Myocyte (in vitro differentiated cells): ENCODE measurements at places on chromosomes 6 and 20.

DNA sequence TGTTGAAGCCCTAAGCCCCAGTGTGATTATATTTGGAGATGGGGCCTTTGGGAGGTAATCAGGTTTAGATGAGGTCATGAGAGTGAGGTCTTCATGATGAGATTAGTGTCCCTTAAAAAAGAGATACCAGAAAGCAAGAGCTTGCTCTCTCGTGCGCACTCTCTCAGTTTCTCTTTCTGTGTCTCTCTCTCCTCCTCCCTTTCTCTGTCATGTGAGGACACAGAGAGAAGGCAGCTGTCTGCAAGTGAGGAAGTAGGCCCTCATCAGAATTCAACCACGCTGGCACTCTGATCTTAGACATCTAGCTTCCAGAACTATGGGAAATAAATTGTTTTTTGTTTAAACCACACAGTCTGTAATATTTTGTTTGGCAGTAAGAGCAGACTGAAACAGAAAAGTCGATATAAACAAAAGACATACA lies 180.5 kb downstream of the IBTK start:
- DNase-seq: peak; percentile 27

DNA sequence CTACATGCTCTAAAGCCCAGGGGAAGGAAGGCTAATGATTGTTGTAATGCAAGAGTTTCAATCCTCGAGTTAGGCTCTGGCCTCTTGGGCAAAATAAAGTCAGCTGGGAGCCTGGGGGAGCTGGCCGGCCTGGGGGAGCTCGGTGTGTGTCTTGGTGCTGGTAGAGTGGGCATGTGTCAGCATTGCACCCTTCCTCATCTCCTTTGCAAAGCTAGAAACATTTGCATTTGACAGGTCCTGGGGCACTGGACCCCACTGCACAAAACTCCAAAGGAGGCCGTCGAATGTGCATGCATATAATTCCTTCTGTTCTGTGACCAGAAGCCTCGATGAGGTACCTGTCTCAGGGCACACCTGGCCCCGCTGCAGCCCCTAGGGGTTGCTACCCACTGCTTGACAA lies 74.6 kb upstream of the SLC22A23 start:
- DNase-seq: no peak

- no peak for DNase-seq
Measured at GRCh38 chr6:153790876-153791473, 248.1 kb upstream of the OPRM1 start.

- no peak for DNase-seq
Measured at GRCh38 chr6:36373368-36374019, 14.0 kb downstream of the ETV7 start.

DNA sequence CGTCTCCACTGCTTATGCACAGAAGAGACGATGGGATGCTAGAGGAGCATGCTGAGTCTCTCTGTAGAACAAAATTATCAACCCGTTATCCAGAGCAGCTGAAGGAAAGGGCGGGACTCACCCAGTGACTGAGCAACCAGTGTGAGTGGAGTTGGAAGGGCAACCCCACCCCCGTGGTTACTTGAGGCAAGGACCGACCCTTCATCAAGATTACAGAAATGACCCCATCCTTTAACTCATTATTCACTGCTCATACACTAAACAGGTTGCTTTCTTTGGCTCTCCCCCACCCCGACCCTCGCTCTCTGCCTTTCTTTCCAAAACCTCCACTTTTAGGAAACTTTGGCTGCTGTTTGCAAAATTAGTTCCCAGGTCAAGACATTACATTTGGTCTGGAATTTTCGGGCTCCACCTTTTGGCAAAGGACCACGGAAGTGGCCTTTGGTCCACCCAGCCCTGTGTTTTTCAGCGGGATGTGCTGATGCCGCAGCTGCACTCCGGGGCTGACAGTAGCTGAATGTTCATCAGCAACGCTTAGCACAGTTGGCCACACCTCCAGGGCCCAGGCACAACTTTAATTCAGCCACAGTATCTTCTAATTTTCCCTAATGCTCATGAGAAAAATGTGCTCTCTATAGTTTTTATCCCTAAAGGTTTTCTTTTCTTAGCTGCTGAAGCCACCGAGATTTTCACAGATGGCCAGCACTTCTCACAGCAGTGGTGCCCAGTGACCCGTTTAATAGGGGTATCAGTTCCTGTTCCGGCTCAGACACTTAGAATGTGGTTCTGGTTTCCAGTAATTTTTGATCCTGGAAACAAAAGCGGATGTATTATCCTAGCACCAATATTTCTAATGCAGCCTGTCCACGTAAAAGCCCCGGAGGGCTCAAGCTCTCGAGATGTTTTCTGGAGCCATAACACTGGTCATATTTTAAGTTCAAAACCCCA lies 103.6 kb upstream of the NXT1 start:
- DNase-seq: no peak

DNA sequence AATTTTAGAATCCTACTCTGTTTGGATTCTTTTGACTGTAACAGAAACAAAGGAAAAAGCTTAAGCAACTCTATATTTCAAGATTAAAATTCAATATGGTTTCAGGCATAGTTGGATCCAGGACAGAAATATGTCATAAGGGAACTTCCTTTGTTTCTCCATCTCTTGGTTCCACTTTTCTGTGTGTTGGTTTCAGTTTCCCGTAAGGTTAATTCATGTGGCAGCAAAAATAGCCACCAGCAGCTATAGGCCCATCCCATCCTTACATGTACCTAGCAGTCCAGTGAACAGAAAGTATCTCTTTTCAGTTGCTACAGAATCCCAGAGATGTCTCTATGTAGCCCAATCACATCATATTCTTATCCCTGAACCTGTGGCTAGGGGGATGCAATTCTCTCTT lies 8.8 kb upstream of the FAM8A1 start:
- no peak for DNase-seq

- DNase-seq: no peak
Measured at GRCh38 chr6:57163956-57164355, 8.2 kb upstream of the BAG2 start.

- no peak for DNase-seq
Measured at GRCh38 chr20:63118303-63119120, 97.4 kb downstream of the YTHDF1 start.

- DNase-seq: no peak
Measured at GRCh38 chr20:53337390-53338101, 256.1 kb downstream of the ZNF217 start.

GRCh38 chr6:36840432-36841403 lies 1.5 kb upstream of the CPNE5 start:
- no peak for DNase-seq

- peak; percentile 49 for DNase-seq
Measured at GRCh38 chr6:16618962-16619361, 142.3 kb downstream of the ATXN1 start.

DNA sequence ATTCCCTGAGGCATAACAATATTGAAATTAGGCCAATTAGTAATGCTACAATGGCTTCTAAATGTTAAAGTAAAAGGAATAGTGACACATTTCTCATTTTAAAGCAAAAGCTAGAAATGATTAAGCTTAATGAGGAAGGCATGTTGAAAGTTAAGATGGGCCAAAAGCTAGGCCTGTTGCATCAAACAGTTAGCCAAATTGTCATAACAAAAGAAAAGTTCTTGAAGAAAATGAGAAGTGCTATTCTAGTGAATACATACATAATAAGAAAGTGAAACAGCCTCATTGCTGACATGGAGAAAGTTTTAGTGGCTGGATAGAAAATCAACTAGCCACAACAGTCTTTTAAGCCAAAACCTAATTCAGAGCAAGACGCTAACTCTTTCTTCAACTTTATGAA lies 12.9 kb downstream of the OR2A4 start:
- no peak for DNase-seq

GRCh38 chr20:8616792-8617191 lies 452.1 kb upstream of the PLCB4 start:
- DNase-seq: no peak

GRCh38 chr20:17731233-17731632 lies 31.5 kb downstream of the BANF2 start:
- no peak for DNase-seq

DNA sequence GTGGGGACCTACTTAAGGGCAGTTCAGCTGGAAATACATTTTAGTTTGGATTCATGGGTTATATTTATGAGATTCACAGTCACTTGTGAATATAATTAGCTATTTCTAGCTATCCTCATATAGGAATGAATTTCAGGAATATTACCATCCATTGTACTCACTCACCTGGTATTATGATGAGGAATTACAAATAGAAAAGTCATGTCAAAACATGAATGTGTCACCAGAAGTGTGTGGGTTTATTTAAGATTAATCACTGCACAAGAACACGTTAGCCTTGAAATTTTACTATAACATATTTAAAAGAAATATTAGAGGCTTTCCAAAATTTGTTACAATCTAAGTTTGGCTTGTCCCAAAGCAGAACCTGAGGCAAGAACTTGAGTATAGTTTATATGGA lies 510.5 kb downstream of the PHF3 start:
- no peak for DNase-seq

GRCh38 chr20:19540392-19540791 lies 217.7 kb upstream of the RIN2 start:
- no peak for DNase-seq

DNA sequence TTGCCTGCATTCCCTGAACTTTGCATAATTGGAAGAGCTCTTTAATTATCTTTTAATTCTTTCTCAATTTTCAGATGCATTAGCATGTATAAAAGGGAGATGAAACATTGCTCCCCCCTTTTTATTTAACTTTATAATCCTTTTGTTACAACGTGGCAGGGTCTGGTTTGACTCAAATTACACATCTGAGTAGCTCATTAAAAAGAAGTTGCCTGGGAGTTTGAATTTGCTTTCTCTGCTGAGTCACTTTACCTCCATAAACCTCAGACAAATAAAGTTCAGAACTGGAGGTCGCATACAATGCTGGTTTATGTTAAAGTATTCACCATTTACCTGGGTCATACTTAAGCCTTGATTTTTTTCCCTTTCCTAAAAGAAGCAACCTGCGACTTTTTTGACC lies 495.2 kb downstream of the PREX1 start:
- no peak for DNase-seq

- DNase-seq: peak; percentile 48
Measured at GRCh38 chr6:142478117-142478516, 176.3 kb downstream of the ADGRG6 start.

- DNase-seq: peak; percentile 42
Measured at GRCh38 chr6:165664559-165665383, 1.7 kb upstream of the PDE10A start.

GRCh38 chr20:61986762-61987321 lies 78.8 kb downstream of the TAF4 start:
- DNase-seq: no peak

- no peak for DNase-seq
Measured at GRCh38 chr20:31707258-31707615, 15.4 kb downstream of the BCL2L1 start.

- DNase-seq: peak; percentile 44
Measured at GRCh38 chr6:170178561-170179477, 112.1 kb downstream of the DLL1 start.

DNA sequence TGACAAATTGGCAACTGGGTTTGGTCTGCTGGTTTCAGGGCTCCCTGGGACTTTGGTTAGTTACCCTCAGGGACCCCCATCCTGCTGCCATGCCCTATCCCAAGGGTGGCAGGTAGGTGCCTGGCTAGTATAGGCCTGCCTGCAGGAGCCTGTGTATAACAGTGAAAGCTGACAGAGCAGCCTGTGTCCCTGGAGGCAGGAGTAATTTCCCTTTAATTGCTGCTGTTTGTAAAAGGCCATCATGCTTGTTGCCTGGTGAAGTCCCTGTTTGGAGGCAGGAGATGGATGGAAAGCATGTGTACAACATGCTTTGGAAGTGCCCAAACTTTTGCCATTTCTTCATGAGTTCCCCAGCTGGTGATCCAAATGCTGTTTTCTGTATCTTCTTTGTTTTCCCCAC lies 30.1 kb downstream of the CMTR1 start:
- no peak for DNase-seq

- DNase-seq: no peak
Measured at GRCh38 chr20:63073738-63074065, 66.9 kb upstream of the BHLHE23 start.

DNA sequence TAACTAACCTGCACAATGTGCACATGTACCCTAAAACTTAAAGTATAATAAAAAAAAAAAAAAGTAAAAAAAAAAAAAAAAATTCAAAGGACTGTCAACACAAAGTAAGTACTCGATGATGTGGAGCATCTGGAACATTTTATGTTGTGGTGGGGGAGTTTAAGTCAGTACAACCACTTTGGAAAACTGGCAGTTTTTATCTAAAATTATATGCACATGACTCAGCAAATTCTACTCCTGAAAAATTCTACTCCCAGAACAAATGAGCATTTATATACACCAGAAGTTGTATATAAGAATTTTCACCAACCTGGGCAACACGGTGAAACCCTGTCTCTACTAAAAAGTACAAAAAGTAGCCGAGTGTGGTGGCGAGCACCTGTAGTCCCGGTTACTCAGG lies 36.9 kb upstream of the CCDC28A start:
- DNase-seq: no peak

DNA sequence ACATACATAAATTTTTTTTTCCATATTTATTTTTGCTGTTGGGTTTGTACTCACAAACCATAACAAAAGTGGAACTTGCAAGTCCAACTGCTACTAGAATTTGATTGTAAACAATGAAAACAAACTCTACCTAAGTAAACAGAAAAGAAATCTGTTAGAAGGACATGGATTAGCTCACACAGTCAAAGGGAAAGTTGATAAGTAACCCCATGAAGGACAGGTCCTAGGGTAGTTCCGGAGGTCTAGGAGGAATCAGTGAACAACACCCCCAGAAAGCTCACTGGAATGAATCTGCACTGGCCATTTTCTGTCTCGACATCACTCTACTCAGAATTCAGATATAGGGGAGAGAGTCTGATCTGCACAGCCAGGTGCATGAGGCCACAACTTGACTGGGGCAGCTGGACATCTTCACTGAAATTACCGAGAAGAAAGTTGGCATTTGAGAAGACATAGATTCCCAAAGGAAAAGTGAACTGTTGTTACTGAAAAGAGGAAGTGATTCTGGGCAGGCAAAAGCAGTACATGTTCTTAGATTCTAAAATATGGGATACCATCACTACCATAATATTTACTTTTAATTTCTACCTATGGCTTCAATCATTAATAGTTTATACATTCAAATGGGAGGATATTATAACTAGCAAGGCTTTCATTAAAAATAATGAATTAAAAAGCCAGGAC lies 76.4 kb downstream of the HMGN3 start:
- no peak for DNase-seq

DNA sequence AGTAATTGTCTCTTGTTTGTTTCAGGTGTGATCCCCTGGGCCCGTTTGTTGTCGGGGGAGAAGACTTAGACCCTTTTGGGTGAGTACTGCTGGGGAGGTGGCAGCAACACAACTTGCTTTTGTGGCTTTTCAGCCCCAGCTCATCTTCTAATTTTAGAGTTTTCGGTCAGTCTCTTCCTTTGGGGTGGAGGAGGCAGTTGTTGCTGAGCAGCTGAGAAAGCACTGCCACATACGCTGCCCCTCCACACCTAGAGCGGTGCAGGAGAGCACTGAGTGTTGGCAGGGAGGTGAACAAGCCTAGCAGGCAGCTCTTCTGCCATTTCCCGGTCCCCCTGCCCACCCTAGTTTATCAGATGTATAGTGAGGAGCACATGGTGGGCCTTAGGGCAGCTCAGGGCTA lies 21.7 kb downstream of the TMEM74B start:
- DNase-seq: peak; percentile 86
